ENCODE measurements at places on chromosomes 5 and 9. TPM values are rescaled to one million over a fixed set of nuclear protein-coding genes. Genes with fewer than 3 reads are reported as not detected.

Gene NR6A1
- total RNA-seq = 1.2 TPM

DNA sequence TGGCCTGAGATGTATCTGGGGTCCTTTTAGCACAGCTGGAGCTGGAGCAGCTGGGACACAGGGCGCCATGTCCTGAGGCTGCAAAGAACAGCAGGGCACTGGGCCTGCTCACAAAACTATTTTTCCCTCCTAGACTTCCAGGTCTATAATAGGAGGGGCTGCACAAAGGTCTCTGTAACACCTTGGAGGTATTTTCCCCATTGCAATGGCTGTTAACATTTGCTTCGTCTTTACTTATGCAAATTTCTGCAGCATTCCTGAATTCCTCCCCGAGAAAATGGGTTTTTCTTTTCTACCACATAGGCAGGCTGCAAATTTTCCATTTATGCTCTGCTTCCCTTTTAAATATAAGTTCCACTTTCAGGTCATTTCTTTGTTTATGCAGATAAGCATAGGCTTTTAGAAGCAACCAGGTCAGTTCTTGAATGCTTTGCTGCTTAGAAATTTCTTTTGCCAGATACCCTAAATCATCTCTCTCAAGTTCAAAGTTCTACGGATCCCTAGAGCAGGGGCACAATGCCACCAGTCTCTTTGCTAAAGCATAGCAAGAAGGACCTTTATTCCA is 130.8 kb downstream of the PCSK1 start:
- no peak for DNase-seq

Gene FAM221B
- not detected for total RNA-seq

DNA sequence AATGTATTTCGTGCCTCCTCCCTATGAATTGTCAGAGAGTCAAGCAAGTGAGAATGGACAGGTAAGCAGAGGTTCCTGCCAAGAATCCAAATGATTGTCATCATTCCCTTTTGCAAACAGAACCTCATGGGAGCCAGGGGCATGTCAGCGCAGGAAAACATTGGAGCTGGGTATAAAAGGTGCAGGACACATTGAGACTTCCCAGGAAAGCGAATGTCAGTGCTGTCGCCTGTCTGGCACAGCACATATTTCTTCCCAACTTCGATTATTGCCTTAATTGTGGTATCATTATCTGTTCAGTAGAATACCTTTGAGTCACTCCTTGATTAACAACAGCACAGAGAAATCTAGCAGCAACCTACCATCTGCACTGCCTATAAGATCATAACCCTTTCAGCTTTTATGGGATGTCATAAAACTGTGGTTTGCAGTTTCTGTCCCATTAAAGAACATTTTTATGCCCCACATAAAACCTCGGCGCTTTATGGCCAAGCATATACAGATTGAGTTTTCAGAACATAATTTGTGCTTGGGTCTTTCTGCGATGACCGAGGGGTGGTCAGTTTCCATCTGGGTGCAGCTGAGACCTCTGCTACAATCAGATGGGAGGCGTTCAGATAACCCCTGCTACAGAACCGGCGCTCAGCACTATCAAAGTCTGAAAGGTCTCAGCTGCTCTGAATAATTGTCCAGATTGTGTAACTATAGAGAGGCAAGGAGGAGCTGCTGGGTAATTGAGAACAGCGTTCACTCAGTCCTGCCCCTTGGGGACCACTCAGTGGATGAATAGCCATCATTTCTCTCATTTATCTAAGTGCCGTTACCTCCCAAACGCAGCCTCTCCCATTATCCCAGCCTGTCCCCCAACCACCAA is 30.9 kb upstream of the WWC1 start:
- no peak for DNase-seq

Measured in psoas muscle (tissue), 8 donors.